ENCODE measurements at places on chromosomes 13 and 19. TPM values are rescaled to one million over a fixed set of nuclear protein-coding genes. Genes with fewer than 3 reads are reported as not detected.
A peak's percentile ranks its signal among the peaks of the same experiment; 100 is the strongest.

DNA sequence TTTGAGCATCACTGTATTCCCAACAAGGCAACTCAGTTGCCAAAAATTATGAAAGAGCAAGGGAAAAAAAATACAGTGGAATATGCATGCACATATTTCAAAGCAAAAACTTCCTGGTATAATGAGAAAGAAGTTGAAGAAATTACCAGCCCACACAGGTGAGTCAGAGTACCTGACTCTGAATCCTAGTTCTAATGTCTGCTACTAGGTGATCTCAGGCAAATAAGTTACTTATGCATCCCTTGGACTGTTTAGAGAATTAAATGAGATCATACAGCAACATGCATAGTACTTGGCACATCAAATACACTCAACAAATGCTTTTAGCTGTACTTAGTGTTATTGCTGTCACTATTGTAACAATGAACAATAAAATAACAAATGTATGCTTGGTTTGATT is 144.9 kb downstream of the MIPEP start:
- no peak for DNase-seq

- DNase-seq, result no peak
These were observed 907 bp downstream of the ZNF569 start for GRCh38 chr19:37466277-37466797.

DNA sequence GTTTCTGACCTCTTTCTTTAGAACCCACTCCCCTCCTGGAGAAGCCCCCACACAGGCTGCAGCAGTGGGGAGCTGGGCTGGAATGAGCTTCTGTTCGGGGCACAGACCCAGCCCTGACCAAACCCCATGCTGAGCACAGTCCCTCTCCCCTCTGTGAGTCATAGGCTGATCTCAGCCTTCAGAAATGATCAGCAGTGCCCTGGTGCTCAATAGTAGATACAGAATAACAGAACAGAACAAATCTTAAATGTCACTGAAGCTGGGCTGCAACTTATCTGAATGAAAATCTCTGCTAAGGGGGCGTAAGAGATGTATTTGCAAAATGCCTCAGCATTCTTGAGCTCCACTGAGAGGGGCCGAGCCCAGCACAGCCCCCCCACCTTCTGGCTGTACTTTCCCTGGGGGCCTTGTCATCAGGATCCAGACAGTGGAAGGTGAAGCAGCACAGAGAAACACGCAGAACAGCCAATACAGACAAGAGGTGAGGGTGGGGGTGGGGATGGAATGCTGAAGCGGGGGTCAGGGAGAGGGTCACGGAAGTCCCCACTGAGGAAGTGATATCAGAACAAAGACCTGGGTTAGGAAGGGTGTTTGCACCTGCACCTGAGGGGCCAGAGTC is 9.9 kb downstream of the ZNF665 start:
- DNase-seq, result no peak

DNA sequence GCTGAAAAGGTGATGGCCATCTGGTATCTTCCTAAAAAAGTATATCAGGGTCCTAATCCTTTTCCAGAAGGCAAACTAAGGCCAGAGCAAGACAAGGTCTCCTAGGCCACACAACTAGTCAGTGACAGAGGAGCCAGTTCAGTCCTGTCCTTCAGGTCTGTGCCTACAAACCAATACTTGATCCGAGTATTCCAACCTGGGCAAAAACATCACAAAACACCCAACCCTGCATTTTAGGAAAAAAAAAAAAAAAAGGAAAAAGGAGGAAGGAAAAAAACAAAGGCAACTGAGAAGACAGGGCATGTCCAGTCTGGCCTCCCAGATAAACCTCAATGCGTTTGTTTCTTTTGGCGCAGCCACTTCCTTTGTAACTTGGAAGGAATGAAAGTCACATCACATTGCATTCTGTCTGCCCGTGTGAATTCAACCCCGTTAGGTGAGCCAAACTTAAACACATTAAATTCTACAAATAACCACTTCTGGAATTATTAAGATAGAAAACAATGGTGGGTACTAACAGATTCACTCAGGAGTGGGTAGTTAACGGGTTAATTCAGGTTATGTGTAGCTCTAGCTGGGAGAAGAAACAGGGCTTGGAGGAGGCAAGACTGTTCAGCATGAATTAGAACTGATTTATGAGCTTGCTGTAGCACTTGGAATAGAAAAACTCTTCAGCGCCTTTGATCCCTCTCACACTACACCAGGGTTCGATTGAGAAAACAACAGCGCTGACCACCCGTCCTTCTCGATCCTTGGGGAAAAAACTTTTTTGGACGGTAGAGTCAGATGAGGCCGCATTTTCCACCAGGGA is 43.0 kb upstream of the HNRNPA1L2 start:
- DNase-seq, result peak; percentile 87

CDX2 gene
- total RNA-seq, result not detected

DNA sequence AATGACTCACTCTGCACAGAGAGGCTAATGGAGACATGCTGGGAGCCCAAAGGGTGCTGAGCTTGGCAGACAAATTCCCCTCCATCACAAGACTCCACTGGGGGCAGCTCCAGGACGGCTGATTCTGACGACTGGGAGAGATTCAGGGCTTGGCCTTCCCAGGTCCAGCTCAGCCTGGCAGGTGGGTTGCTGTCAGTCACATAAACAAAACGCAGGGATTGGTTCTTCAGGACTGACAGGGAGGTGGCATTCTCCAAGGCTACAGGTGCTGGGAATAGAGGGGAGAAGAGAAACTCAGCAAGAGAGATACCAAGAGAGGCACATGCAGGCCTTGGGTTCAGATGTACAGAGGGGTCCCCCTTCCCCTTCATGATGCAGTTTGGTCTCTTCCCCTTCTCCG is 10.7 kb upstream of the ZNF175 start:
- no peak for DNase-seq

DNA sequence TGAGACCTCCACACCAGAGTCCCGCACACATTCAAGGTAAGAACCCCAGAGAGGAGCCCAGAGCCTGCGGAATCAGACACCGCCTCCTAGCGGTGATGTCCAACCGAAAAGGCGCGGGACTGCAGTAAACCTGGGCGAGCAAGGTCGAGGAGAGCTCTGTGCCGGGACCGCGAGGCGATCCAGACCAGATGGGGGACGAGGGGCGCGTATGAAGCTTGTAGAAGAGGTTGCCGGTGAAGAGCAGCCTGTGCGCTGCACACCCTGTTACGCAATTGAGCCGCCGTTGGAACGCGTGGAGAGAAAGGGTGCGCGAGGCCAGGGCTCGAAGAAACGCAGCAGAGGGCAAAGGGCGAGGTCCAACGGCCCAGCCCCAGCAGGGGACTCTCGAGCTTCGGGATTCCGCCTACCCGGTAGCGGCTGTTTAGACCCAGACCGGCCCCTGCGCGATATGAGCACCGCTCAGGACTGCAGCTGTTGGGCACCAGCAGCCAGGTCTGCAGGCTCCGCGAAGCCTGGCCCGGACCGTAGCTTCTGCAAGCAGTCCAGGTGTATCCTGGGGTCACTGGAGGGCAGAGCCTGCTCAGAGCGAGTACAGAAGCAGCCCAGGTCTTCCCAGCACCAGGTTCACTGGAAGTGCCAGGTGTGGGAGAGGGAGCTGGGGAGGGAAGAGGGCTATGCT is 65.9 kb upstream of the ZNF599 start:
- DNase-seq, result peak; percentile 1

DNA sequence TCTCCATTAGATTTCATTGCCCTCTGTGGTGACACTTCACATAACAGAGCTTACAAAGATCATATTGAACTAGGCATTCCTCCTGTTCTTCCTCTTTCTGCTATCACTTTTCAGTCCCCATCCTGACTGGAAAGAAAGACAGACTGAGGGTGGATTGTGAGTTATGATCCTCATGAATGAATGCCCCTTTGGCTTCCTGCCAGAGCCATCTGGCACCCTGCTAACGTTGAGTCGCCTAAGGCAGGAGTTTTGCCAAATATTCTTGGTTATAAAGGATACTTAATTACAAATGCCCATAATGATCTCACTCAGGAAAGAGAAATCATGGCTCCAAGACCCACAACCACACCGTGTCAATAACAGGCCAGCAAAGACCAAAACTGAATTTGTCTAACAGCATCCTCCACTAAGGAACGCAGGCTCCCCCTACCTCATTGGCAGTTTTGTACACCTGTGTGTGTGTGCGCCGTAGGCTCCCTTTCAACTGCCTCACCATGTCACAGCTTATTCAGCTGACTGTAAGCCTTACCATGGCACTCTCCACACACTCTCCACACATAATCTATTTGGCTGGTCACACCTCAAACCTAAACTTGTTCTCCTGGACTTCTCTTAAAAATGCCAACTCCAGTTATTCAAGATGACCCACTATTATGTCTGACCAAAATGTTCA is 15.5 kb downstream of the ZNF211 start:
- DNase-seq, result no peak

DNA sequence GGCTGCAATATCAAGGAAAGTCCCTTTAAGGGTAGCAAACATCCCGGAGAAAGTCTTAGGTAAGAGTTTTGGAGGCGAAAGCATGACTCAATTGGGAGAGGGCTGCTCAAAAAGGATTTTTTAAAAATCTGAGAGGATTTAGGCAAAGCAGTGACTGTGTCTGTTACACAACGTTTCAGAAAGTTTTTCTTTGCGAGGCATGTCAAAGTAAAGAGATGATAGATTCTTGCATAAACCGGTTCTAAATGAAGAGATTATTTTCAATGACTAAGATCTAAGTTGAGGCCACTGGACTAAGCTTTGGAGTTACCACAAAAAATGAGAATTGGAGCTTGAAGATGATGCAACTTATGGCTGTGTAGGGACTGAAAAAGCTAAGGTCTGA is 43.7 kb upstream of the ENOX1 start:
- DNase-seq, result peak; percentile 98

IZUMO2 gene
- not detected for total RNA-seq

DNA sequence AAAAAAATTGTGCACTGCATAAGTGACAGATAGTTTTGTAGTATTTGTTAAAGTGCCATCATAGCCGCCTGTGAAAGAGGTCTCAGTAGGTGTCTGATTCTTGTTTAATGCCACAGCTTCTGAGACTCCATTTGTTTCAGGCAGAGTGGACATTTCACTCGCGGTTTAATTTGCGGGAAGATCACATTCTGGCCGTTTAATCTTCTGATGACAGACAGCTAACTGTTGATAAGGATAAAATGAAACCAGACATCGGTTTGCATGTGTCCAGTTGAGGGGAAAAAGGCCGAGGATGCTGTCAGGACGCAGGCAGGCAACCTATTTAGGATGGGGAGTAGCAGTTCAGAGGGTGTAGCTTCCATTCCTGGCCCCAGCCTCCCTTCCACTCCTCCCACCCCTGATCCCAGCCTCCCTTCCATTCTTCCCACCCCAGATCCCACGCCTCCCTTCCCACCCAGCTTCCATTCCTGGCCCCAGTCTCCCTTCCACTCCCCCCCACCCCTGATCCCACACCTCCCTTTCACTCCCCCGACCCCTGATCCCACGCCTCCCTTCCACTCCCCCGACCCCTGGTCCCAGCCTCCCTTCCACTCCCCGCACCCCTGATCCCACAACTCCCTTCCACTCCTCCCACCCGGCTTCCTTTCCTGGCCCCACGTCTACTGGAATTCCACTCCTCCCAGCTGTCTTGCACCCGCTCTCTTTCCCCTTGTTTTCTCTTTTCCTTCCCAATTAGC is 23.8 kb downstream of the ATP11A start:
- DNase-seq, result peak; percentile 19

ZNF433 gene
- 4.9 TPM for total RNA-seq
